ENCODE measurements at places on chromosomes 6 and 20.

DNA sequence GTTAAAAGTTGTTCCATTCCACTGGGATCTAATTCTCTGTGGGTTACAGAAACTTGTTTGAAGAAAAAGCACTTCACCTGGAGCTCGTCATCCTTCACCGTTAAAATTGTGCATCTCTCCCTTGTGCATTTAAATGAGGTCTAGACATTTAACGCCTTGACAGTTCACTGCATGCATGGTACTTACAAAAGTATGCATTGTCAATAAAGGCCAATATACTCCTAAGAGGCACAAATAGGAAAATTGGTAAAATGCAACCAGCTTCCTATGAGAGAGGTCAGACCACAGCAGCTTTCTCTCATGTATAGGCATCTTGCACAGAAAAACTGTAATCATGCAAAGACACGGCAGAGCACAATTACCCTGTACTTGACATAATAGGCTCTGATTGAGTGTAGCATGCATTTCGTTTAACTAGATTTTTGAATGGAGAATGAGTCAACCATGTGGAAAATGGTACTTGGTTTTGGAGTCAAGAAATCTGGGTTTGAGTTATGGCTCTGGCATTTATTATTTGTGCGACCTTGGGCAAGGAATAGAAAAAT is 378.5 kb downstream of the RFPL4B start:
- no peak for DNase-seq

- DNase-seq: no peak
These were observed 36.8 kb downstream of the SASH1 start for GRCh38 chr6:148379481-148379880.

- no peak for DNase-seq
These were observed at the start of gene KCNG1 for GRCh38 chr20:51022803-51023616. Gene KCNG1 (minus strand): TSS chr20:51023107. CDS start chr20:51010338, 12,769 bp downstream.

DNA sequence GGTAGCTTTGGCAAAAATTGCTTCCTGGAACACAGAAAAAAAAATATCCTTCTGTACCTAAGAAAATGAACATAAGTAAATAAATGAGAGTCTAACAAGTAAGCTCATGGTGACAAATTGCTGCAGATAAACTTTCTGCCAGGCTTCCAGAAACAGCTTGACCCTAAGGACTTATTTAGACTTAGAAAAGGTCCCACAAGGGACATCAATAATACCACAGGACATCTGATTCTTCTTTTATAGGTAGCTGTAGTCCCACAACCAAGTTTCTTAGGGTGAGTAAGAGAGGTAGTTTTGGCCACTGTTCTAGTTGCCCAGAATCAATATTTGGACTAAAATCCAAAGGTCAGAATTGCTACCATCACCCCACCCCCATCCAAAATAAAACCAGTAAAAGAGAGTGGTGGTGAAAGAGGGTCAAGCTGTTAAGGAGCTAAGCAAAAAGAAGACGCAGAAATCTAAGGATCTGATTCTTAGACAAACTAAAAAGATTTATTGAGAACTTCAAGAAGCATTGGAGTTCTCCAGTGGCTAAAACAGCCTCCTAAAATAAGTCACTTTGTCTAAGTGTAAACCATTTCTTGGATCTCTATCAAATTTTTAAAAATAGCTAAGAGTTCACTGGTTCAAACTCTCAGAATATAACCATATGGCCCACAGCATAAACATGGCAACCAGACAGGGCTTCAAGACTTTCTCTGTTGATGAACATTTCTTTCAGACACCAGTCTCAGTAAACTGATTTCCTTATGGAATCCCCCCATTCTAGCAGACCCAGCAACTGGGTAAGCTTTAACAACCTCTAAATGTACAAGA is 180.6 kb downstream of the PTPRK start:
- DNase-seq: no peak

DNA sequence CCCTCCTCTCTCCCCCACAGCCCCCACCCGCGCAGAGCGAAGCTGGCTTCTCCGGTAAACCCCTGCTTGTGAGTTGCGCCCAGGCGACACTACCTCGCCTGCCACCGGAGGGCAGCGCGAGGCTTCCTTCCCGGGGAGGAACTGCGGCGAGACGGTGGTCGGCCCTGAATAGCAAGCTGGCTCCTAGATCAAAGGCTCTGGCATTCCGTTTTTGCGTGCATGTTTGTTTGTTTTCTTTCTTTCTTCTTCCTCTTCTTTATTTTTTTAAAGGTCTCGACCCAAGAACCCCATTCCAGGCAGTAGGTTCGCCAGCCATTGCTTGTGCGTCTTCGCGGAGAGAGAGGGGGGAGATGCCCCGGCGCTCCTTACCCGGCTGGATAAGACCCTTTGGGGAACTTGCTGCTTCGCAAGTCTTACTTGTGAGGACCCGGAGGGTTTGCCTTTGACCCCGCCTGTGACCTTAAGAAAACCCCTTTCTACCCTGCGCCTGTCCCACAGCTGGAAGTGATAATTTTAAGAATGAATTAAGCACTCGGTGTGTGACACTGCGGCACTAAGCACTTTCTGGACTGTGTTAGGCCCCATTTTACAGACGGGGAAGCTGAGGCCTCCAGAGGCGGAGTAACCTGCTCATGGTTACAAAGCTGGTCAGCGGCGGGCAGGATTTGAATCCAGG is 92.7 kb upstream of the SIRPA start:
- DNase-seq: no peak

DNA sequence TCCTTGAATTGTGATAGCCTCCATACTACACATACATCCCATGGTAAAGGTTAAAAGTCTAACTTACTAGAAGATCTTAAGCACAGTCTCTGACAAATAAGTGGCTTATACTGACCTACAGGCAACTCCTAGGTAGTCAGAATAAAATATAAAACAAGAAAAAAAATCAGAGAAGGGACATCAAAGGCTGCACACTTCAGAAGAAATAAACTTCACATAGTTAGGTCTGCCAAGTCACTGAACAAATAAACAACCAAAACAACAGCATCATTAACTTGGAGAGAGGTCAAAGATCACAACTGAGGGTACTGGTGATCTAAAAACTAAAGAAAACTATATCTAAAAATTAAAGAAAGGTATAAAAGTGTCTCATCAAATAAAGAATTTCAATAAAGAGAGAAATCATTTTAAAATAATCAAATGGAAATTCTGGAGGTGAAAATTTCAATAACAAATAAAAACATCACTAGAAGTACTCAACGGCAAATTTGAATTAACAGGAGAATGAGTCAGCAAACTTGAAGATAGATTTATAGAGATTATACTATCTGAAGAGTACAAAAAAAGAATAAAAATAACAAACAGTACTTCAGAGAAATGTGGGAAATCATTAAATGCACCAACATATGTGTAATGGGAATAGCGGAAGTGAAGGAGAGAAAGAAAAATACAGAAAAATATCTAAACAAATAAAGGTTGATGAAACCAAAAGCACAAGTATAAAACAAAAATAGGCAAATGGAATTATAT is 88.0 kb upstream of the UST start:
- DNase-seq: no peak

DNA sequence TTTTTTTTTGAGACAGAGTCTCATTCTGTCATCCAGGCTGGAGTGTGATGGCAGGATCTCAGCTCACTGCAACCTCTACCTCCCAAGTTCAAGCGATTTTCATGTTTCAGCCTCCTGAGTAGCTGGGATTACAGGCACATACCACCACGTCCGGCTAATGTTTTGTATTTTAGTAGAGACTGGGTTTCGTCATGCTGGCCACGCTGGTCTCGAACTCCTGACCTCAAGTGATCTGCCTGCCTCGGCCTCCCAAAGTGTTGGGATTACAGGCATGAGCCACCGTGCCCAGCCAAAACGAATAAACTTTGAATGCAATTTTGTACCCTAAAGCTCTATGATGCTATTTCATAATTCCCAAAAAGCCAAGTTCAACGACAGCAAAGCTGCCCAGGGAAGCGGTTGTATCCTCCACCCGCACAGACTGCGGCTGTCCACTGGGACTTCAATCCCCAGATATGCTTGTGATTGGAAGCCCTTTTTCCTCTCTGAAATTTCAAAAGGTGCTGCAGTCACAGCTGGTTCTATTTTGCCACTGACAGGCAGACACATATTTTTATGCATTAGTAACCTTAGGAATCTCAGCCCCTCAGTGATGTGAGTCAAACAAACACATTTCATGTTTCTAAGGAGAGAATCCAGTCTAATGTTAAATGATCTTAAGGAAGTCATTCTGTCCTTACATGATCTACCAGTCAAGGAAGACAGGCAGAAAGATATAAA is 8.7 kb upstream of the RAMACL start:
- no peak for DNase-seq

DNA sequence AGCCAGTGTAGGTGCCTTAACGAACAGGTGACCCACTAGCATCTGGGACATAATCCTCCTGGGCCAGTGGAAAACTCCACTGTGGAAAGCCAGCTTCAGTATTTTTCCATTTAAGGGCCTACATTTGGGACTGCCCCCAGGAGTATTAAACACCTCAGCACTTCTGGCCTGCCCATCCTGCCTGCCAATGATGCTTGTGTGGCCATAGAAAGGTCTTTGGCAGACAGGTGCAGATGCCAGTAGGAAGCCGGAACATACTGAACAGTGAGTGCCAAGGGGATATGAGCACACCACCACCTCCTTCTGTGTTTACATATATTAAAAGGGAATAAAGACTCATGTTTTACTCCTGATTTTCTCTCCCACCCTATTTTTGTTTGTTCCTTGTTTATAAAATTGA is 19.9 kb downstream of the MCM8 start:
- DNase-seq: no peak

- no peak for DNase-seq
These were observed 23.1 kb upstream of the CGA start for GRCh38 chr6:87118054-87118453.

DNA sequence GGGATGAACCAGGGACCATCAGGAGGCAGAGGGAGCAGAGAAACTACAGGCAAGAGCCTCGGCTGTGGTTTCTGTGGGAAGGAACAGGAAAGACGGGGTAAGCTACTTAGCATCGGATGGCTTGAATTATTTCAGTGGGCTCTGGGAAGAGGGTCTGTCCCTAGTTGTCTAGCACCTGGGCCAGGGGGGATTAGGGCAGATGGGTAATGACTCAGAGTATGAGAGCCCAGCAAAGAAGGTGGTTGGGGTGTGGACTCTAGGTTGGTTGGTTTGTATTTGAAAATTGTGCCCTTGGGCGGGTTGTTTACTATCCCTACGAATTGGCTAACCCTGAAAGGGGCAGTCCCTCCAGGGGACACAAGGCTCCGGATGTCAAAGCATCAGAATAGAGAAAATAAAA is 148.5 kb upstream of the TAB2 start:
- DNase-seq: no peak

DNA sequence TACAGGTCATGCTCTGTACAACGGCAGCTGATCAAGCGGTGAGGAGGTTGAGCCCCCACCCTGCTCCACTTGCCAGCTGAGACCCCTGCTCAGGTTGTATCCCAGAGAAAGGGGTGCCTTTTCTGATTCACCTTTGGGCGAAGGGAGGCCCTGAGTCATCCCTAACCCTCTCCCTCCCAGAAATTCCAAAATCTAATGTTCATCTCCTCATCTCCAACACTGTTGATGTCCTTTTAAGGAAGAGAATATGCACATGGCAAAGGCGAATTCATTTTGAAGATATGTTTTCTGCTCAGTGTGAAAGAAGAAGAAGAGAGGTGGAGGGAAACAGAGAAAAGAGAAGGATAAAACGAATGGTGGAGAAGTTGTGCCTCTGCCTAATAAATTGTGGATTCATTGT is 120.5 kb downstream of the SCML4 start:
- no peak for DNase-seq

DNA sequence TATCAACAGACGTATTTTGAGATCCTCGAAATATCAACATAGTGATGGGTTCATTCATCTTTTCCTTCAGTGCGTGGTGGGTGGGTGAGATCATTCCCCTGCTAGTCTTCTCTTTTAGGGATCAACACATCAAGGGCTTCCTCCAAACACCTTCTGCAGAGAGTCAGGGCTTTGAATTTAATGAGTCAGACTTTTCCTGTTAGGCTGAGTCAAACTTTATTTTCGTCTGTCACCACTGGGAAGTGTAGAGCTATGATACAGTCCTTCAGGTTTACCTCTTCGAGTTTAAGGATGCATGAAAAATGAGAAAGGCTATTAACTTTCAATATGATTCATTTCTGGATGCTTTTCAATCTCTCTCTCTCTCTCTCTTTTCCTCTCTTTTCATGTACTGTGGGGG is 189.1 kb downstream of the BMP2 start:
- DNase-seq: no peak

GRCh38 chr20:37729452-37729851 is 35.6 kb downstream of the CTNNBL1 start:
- DNase-seq: no peak

DNA sequence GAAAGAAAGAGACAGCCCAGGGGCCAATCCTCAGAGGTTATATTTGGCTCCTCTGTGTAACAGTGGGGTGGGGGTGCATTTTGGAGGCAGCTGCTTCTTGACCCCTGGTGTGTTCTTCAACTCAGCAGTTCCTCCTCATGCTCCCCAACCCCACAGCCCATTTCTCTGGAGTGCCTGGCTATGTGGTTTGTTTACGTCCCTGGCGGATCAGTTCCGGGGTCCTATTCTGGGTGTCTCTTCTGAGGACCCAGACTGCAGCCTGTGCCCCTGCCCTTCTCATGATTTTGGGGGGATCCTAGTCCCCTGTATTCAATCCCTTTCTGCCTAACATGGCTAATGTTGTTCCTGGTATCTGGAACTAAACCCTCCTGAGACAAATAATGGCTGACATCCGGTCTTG is 70.5 kb upstream of the SULF2 start:
- no peak for DNase-seq

DNA sequence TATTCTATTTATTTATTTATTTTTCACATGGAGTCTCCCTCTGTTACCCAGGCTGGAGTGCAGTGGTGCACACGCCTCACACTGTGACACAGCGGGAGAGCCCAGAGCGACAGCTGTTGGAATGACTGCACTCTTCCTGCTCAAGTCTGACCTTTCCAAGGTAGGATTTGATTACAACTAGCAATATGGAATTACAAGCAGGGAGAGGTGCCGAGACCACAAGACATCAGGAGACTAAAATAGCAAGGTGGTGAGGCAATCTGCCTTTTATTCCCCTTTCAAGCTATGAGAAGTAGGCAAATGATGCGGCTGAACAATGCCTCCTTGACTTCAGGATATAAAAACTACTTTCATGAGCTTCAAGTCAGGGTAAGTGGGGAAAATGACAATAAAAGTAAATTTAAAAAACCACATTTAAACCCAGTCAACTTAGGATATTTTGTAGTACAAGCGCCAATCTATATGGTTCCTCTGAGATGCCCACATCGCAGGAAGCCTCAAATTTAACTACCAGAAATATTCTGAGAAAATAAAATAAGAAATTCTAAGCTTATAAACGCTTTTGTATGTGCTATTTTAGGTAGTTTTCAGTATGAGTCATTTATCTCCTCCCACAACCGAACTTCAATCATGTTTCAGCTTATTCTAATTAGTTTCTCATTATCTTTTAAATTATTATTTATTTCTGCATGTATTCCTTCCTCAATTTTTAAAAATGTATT is 146.9 kb upstream of the SGK1 start:
- no peak for DNase-seq
